ENCODE measurements at places on chromosomes 7 and 10.

- no peak for DNase-seq
Observed at GRCh38 chr10:15300697-15301096, 70.4 kb downstream of the FAM171A1 start.

- no peak for DNase-seq
Observed at GRCh38 chr10:70362328-70362727, 20.1 kb downstream of the LRRC20 start.

- no peak for DNase-seq
Observed at GRCh38 chr7:47047384-47047783, 534.5 kb downstream of the TNS3 start.

DNA sequence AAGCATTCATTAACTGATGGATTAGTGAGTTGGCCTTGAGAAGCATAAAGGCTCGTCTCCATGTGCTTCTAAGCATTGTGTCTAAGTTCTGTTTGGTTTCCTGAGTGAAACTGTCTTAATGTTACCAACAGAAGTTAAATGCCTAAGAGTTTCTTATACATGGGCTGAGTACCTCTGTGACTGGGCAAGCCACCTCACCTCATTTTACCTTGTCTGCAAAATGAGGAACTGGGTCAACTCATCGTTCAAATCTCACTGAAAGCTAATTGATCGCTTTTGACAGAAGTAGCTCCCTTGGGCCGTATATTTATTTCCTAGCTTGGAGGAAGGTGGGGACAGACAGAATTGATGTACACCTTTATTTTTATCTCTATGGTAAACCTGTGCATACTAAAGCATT, 88.9 kb downstream of the TCF7L2 start:
- DNase-seq, result no peak

- DNase-seq, result peak; percentile 12
Observed at GRCh38 chr7:16564909-16565426, 38.3 kb downstream of the LRRC72 start.

DNA sequence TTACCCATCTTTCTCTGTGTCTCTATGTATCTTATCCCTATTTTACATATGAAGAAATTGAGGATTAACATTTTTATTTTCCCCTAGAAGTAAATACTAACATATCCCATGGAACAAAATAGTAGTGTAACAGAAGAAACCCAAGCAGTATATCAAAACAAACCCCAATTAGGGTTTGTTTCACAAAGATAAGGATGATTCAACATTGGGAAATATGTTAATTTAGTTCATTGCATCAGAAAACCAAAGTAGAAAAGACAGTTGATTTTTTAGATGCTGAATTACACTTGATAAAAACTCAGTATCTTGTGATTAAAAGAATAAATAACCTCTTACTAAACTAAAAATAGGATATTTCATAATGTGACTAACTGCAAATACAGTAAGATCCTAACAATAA, 87.8 kb downstream of the GLCCI1 start:
- no peak for DNase-seq

All from stimulated activated naive CD8-positive, alpha-beta T cell treated with anti-CD3 and anti-CD28 coated beads, Interleukin-15, Interleukin-2, amounts not matched to agents 100 U/mL and 50 U/mL, for 24 hours (primary cell).